Right ventricle myocardium superior (tissue), 1 donor: ENCODE measurements at places on chromosomes 3 and 15. TPM values are rescaled to one million over a fixed set of nuclear protein-coding genes. Genes with fewer than 3 reads are reported as not detected.
A peak's percentile ranks its signal among the peaks of the same experiment; 100 is the strongest.

DNA sequence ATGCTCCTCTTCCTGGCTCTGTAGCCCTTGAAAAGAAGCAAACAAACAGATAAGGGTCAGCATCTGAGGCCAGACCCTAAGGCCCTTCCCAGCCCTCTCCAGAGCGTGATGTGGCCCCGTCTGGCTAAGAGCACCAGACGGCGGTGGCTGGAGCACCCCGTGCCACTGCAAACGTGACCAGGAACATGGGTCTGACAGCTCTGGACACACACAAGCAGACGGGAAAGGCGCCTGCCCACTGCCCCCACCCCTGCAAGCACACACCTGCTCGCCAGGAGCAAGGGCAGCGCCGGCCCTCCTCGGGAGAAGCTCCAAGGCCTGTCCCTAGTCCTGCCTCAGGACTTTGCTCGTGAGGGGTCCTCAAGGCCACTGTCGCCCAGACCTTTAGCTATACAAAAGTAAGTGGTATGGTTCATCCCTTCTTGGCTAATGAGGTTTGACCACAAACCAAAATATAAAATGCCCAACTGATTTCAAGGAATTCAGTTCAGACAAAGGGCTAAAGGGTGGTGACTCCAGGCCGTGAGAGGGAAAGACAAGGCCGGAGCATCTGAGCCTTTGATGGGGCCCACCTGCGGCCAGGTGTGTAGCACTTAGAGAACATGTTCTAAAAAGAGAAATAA, 90.4 kb downstream of the XXYLT1 start:
- no peak for DNase-seq

GRCh38 chr3:69189487-69189886, 67.1 kb upstream of the LMOD3 start:
- DNase-seq, result no peak

GRCh38 chr3:158663832-158664231, 8.6 kb downstream of the LXN start:
- no peak for DNase-seq

- no peak for DNase-seq
Measured at GRCh38 chr3:17831366-17831765, 88.9 kb upstream of the TBC1D5 start.

DNA sequence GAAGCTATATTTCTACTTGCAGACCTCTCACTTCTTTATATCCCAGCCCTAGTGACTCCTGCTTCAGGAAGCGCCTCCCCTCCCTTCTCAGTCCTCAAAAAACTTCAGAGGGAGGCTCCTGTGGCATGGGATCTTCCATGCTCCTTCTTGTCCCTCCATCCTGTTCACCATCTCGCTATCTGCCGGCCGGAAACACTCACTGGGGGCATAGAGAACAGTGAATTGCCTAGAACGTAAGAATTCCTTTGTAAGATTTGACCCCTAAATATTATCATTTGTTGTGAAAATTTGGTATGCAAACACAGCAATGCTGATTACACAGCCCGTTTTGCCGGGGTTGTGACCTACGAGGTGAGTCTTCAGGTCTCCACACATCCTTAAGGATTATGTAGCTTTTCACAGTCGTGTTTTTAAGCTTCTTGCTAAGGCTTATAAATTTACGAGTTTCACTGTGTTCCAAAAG, 218.7 kb upstream of the ATP10A start:
- no peak for DNase-seq

DNA sequence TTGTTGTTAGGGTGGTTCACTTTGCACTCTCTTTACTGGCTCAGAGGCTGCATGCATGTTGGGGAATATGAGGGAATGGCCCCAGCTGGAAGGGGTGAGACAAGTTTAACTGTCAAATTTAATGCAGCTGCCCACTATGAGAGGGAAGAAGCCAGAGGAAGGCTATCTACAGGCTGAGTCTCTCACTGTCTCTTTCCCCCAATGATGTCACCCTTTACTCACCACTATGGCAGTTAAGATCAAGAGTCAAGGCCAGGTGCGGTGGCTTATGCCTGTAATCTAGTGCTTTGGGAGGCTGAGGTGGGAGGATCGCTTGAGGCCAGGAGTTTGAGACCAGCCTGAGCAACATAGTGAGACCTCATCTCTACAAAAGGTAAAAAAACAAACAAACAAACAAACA, 12.2 kb upstream of the RBMS3 start:
- DNase-seq, result no peak

- DNase-seq, result peak; percentile 98
Measured at GRCh38 chr3:49028673-49029562, at the start of gene IMPDH2. Gene IMPDH2 (minus strand): TSS chr3:49029398. CDS start chr3:49029350, 48 bp downstream.

- no peak for DNase-seq
Measured at GRCh38 chr3:157531771-157532170, 28.6 kb upstream of the VEPH1 start.

GRCh38 chr3:142650001-142650693, 54.0 kb downstream of the PLS1 start:
- no peak for DNase-seq

GRCh38 chr3:100973594-100973993, 19.6 kb downstream of the ABI3BP start:
- DNase-seq, result no peak

DNA sequence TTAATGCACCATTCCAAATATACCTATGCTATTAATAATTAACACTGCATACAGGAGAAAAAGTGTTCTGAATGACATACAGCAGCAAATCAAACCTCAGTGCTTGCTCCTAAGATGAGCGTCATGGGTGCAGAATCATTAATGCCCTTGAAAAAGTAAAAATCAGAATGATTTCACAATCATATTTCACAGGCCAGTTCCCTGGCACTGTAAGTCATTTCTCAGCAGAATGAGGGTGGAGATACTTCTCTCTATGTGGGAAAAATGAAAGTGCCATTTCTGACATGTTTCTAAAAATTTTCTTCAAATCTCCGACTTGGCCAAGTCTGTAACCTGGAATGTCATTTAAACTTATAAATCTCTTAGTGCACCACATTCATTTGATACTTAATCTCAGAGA, 549.8 kb upstream of the AGTR1 start:
- no peak for DNase-seq

- DNase-seq, result no peak
Measured at GRCh38 chr3:70506775-70507174, 194.3 kb upstream of the MDFIC2 start.

NUP210 gene
- total RNA-seq, result 2.7 TPM

HESX1 gene
- not detected for total RNA-seq

DUOX1 gene
- 1.2 TPM for total RNA-seq

FSD2 gene
- 146 TPM for total RNA-seq

IDH3A gene
- 448 TPM for total RNA-seq
